Occipital lobe (tissue), 3 donors: ENCODE measurements at places on chromosomes 2 and 18. TPM values are rescaled to one million over a fixed set of nuclear protein-coding genes. Genes with fewer than 3 reads are reported as not detected.

The DQX1 gene
- not detected for total RNA-seq

The PPP1R1C gene
- total RNA-seq, result 2.7 TPM

The ERFE gene
- 1.6 TPM for total RNA-seq

The TMEM200C gene
- total RNA-seq, result 16.4 TPM

The SPATA3 gene
- total RNA-seq, result not detected

The ZNF516 gene
- 15.0 TPM for total RNA-seq

The DNMT3A gene
- total RNA-seq, result 53.3 TPM

The TPGS2 gene
- total RNA-seq, result 101 TPM

The NEUROD1 gene
- total RNA-seq, result 3.3 TPM

The SSB gene
- 88.1 TPM for total RNA-seq

The CCDC148 gene
- 25.7 TPM for total RNA-seq

The PHOSPHO2 gene
- 14.5 TPM for total RNA-seq

The MC2R gene
- not detected for total RNA-seq

The TNP1 gene
- not detected for total RNA-seq

The MC5R gene
- 2.2 TPM for total RNA-seq

The KLHL14 gene
- 20.3 TPM for total RNA-seq

The FBXO48 gene
- 0.94 TPM for total RNA-seq

The POTEI gene
- total RNA-seq, result not detected

The TUBA4B gene
- not detected for total RNA-seq

The MEX3C gene
- 104 TPM for total RNA-seq

The EVX2 gene
- not detected for total RNA-seq

The CYP1B1 gene
- total RNA-seq, result 7.8 TPM

The EML6 gene
- 12.9 TPM for total RNA-seq

The RAB1A gene
- total RNA-seq, result 91.7 TPM

The RGPD4 gene
- not detected for total RNA-seq

The ANKRD30B gene
- total RNA-seq, result 0.16 TPM

The C2orf49 gene
- total RNA-seq, result 33.5 TPM

The IL37 gene
- not detected for total RNA-seq

The CHMP1B gene
- 68.8 TPM for total RNA-seq

The EPHA4 gene
- 259 TPM for total RNA-seq

The TUBB8B gene
- not detected for total RNA-seq

The GRB14 gene
- 24.0 TPM for total RNA-seq

The SPDYA gene
- 1.4 TPM for total RNA-seq

The PARD3B gene
- 5.6 TPM for total RNA-seq

The BBS5 gene
- 20.0 TPM for total RNA-seq

The EFEMP1 gene
- total RNA-seq, result 2.8 TPM

The DOK6 gene
- total RNA-seq, result 91.4 TPM

The IL36RN gene
- not detected for total RNA-seq

The COL3A1 gene
- 129 TPM for total RNA-seq

The TGOLN2 gene
- total RNA-seq, result 34.5 TPM

The SLC40A1 gene
- total RNA-seq, result 43.0 TPM

The EIPR1 gene
- total RNA-seq, result 30.3 TPM

The RMDN2 gene
- 13.6 TPM for total RNA-seq

The GATA6 gene
- total RNA-seq, result 0.16 TPM

The G6PC2 gene
- total RNA-seq, result not detected

The BOD1L2 gene
- not detected for total RNA-seq

The PRPF40A gene
- 127 TPM for total RNA-seq

The B3GNT7 gene
- total RNA-seq, result 1.2 TPM

The SRD5A2 gene
- not detected for total RNA-seq

The CAPN14 gene
- 1.4 TPM for total RNA-seq
